ENCODE measurements at places on chromosomes 12 and 14.

GRCh38 chr14:22597771-22598098, 365 bp upstream of the ABHD4 start:
- DNase-seq: no peak

- DNase-seq: no peak
These were observed 74.0 kb downstream of the SNAPC1 start for GRCh38 chr14:61836184-61836583.

DNA sequence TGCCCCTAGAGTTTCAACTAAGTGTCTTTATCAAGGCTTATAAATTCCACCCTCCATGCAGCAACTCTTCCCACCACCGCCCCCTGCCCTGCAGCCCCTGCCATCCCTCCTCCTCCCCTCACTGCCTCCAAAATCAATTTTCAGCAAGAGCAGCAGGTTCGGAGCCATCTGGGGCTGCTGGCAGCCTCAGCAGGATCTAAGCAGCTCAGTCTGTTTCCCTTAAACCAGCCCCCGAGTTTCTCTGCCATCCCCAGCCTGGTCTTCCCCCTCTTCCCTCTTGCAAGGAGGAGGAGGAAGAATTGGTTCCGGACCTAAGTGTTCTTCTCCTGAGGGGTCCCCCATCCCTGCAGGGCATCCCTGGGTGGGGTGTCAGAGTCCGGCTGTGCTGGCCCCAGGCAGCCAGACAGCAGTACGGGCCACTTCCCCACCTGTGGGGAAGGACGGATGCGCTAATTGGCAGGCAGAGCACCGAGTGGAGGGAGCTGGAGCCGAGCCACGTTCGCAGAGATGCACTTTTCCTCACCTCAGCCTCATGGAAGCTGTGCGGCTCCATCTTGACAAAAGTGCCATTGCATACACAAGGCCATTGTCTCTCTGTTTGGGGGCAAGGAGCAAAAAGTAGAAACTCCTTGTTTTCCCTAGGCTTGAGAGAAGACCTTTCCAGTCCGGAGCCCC, 189.3 kb downstream of the KCNA5 start:
- no peak for DNase-seq

DNA sequence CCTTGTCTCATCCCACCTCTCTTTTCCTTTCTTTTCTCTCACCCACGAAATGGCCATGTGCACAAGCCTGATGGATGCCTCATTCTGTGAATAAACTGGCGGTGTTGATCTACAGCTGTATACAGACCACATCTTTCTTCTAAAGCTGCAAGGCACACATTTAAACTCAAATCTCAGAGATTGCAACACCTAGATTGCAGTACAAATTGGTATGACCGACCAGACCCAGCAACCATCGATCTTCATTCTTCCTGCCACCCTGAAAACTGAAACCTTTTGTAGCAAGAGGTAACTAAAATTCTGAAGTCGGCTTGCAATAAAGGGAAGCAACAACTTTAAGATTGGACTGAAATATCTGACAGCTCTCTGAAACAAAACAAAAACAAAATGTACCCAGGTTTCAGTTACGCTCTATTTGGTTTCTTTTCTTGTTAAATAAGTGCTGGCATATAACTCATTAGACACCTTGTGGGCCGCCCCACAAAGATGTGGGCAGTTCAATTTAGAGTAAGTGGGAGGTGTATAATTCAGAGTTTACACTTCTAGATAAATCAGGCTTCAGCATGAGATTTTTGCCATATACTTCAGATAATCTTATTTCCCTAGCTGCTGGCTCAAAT, 390.0 kb upstream of the NOVA1 start:
- DNase-seq: no peak

DNA sequence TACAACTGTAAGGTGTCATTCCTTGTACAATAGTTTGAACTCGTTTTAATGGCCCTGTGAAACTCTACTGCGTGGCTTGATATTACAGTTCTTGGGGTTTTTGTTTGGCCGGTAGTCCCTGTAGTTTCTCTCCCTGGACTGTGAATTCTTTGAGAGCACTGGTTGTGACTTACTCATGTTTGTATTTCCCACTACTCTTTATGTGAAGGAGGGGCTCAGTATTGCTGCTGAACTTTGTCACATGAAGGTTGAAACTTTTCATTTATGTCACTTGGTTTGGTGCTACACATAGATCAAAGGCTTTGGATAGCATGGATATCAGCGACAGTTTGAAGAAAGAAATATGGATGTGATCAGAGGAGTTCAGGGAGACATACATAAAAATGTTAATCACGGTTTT, 1.5 kb upstream of the POU6F1 start:
- DNase-seq: no peak

DNA sequence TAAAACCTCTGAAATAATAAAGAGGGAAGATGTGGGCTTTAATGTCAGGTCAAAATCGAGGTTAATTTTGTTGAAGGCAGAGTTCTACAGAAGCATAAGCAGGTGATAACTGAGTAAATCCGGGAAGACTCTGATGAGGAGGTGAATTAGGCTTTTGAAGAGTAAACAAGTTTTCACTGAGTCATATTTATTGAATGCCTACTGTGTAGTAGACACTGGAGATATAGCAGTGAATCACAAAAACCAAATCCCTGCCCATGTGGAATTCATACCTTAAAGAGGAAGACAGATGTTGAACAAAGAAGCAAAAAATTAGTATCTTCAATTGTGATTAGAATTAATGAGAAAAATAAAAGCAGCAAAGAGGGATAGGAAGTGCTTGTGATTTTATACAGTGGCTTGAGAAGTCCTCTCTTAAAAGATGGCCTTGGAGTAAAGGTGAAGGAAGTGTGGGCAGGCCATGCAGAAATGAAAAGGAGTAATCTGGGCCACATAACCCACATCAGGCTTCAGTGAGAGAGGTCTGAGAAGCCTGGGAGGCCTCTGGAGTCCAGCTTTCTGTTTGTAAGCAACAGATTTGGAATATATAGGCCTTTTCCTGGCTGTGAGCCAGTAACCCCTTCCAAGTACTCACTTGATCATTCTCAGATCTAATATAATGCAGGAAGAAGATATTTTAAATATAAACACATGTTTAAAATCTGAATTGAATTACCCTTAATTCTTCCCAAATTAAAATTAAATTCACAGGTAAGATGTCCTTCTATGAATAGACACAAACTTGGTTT, 46.7 kb downstream of the BHLHE41 start:
- DNase-seq: no peak

DNA sequence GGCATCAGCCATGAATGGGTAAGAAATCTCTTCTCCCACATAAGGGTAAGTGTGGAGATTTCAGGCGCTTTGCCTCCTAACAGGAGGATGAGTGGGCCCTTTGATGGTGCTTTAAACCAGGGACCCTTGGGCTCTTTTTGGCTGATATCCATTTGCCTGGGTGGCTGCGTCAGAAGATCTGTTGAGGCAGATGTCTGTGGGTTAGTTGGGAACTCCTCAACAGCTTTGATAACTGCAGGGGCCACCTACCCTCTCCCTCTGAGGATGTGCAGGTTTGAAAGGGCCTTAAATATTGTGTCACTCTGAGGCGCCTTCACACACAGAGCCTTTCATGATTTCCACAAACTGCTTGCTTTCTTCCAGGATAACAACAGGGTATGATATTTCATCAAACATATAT, 210.7 kb downstream of the PPM1H start:
- no peak for DNase-seq

GRCh38 chr14:72822946-72823611, 70.8 kb downstream of the DPF3 start:
- no peak for DNase-seq

GRCh38 chr14:37889087-37889486, 293.7 kb downstream of the TTC6 start:
- DNase-seq: no peak

- DNase-seq: no peak
These were observed 473.9 kb downstream of the BCL11B start for GRCh38 chr14:98798099-98798498.

DNA sequence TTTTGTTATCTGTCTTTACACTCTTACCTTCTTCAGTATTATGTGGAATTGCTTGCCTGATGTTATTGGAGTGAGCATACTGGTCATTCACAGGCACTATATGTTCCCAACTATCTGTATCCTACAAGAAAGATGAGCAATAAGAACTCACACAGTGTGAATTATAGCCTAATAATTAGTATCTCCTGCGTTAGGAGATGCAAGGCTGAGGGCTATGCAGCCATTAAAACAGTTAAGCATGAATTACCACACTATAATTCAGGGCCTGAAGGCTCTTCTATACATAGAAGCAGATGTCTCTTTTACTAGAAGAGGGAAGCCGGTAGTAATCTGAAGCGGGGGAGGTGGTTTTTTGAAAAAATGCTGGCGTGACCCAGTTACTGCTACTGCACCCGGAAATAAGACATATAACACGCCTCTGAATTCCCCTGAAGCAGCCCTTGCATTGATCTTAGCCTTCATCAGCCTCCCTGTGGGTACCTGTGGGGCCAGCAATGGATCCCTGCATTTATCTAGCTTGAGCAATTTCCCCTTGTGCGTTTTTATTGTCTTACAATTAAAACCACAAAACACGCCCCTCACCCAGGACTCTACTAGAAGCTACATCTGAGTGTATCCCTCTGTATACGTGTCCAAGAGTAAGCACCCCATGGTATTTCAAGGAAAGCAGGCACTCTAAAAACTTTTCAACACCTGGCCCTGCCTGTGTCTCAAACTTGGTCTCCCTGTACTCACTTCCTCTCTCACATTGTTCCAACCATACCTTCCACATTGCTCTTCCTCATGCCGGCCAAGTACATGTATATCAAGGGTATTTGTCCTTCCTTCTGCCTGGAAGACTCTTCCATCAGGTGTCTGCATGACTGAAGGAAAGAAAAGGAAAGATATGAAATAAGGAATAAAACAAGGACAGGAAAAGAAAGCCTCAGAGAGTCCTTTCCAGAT, 210.9 kb upstream of the ARID2 start:
- peak; percentile 3 for DNase-seq

Data from stimulated activated CD4-positive, alpha-beta T cell treated with anti-CD3 and anti-CD28 coated beads, TNF-alpha, amount 100 ng/mL, for 1 hour (primary cell).